Activated T-cell treated with anti-CD3 and anti-CD28 coated beads, Interleukin-2, amount 50 U/mL, for 72 hours (primary cell): ENCODE measurements at places on chromosomes 4 and X.

DNA sequence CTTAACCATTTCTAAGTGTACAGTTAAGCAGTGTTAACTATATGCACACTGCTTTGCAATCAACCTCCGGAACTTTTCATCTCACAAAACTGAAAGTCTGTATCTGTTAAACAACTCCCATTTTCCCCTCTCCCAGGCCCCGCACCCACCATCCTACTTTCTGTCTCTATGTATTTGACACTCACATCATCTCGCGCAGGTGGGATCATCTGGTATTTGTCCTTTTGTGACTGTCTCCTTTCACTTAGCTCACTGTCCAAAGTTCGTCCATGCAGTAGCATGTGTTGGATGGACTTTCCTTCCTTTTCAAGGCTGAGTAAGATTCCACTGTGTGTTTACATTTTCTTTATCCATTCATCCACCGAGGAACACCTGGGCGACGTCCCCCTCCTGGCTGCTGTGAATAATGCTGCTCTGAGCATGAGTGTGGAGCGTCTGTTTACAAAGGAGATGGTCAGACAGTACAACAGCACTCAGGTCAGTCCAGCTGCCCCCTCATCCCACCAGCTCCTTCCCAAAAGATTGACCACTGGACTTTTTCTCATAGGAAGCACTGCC is 39.8 kb downstream of the DCTD start:
- no peak for DNase-seq

DNA sequence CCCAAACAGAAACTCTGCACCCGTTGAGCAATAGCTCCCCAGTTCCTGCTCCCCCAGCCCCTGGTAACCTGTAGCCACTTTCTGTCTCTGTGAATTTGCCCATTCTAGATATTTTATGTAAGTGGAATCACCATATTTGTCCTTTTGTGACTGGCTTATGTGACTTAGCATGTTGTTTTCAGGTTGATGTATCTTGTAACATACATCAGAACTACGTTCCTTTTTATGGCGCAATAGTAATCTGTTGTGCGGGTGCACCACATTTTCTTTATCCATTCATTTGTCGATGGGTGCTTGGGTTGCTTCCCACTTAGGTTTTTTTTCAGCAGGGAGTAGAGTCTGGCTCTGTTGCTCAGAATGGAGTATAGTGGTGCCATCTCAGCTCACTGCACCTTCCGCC is 6.6 kb upstream of the PDZD4 start:
- DNase-seq, result no peak

GRCh38 chrX:41759817-41760216 is 35.8 kb downstream of the GPR82 start:
- DNase-seq, result peak; percentile 13

- no peak for DNase-seq
Observed at GRCh38 chr4:77930876-77931275, 68.2 kb downstream of the MRPL1 start.

DNA sequence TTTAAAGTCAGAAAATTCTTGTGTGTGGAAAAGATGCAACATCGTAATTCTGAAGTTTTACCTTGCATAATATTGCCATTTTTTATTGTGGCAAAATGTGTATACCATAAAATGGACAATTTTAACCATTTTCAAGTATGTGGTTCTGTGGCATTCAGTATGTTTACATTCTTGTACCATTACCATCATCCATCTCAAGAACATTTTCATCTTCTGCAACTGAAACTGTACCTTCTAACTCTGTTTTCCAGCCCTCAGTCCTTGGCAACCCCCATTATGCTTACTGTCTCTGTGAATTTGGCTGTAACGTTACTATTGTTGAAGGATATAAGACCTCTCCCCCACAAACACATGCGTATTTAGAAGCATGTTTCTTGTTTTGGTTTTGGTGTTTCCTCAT is 123.2 kb downstream of the BMPR1B start:
- DNase-seq, result no peak

GRCh38 chr4:165737309-165737972 is 135.6 kb upstream of the TLL1 start:
- DNase-seq, result no peak

- DNase-seq, result no peak
Observed at GRCh38 chr4:78625073-78625472, 73.5 kb downstream of the ANXA3 start.

DNA sequence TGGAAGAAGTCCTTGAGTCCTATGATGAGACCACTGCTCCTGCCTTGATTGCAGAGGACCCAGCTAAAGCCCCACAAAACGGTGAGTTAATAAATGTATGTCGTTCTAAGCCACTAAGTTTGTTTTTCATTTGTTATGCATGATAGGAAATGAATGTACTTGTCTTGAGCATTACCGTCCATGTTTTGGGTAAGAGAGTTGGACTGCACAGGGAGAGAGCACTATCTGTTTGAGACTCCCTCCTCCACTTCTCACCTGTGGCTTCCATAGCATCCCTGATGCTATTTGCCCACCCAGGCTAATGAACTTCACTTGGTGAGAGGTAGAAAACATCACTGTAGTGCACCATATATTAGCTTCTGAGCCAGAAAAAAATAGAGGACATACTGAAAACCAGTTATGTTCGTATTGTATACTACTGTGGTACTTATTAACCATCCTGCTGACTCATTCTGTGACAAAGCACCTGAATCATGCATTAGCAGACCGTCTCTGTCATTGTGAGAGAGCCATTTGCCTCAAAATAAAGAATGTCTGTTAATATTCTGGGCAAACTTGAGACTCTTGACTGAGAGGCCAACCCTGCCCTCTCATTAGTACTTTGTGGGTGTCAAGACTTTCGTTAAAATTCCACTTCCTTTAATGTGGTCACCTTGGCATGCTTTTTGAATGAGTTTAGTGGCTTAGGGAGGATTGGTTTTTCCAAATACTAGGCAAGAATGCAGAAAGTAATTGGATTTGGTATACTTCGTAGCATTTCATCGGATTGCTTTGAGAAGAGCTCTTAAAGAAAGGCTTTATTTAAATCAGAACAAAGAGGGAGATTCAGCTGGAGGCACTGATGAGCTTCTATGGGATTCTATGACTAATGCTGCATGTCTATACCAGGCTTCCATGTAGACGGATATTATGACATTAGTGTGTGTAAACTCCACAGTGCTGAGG is 99.3 kb upstream of the GRPR start:
- no peak for DNase-seq

DNA sequence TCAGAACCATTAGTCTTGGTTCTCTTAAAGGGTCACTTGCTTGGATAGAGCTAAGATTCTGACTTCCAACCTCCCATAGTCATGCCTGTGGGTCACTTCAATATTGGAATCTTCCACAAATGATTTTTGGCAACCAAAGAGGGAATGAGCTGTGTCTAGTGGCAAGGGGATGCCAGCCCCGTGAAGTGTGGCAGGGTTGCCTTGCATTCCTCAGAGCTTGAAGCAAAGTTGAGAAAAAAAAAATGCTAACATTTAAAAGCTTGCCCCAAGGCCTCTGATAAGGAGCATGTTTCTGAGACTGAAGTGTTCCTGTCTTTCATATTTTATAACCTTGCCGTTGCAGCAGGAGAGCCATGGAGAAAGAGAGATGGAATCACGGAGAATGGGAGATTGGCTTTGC is 120.2 kb downstream of the PAPSS1 start:
- DNase-seq, result no peak

DNA sequence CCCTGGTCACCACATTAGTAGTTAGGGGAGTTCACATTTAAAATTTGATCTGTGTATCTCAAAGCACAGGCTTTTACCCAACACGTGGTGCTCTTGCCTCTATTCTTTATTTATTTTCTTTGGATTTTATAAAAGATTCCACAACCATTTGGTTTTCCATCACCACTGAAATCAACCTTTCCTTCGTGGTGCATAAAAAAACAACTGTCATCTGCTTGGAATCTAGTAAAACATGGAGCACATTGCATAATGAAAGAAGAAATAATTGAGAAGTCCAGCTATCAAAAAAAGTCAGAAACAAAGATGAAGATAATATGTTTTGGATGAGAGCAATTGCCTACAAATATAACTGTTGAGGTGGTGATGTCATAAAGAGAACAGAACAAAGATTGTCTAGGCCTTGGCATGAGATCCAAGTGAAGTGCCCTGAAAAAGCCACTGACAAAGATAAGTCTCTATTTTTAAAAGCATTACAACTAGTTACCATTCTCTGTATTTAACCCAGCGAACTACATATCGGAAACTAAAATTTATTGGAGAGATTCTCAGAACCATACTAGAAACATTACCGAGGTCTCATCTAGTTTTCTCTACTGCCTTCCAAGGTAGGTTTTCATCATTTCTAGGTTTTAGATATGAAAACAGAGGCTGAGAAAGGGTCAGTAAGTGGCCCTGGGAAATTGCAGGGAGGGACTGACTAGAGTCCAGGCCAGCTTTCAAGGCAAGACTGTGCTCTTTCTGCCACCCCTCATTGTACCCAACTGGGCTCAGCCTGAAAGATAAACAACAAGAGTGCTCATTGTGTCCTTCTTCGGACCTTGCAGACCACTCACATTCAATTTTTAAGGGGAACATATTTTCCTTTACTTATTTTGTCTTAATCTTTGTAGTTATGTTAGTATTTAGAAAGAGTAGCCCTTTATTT is 127.3 kb downstream of the MAD2L1 start:
- DNase-seq, result no peak

DNA sequence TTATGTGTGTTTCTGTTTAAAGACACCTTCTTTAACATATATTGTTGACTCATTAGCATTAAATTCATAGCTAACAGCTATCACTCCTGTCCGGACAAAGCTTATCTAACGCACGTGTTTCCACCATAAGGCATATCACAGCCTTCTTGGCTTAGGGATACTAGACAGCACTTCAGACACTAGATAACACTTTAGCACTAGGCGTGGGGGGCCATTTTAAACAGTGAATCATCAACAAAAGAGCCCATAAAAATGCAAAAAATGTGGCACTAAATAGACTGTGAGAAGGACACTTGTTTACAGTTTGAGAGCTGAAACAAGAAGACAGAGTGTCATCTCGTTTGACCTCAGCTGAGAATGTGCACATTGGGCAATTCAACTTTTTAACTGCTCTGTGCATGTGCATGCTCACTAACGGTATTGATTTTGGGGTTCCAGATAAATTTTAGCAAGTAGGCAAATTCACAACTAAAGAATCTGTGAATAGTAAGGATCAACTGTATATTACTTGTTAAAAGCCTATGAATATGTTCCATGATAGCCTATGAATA is 58.9 kb upstream of the RAI2 start:
- no peak for DNase-seq

- no peak for DNase-seq
Observed at GRCh38 chrX:652341-652741, 21.8 kb downstream of the SHOX start.

DNA sequence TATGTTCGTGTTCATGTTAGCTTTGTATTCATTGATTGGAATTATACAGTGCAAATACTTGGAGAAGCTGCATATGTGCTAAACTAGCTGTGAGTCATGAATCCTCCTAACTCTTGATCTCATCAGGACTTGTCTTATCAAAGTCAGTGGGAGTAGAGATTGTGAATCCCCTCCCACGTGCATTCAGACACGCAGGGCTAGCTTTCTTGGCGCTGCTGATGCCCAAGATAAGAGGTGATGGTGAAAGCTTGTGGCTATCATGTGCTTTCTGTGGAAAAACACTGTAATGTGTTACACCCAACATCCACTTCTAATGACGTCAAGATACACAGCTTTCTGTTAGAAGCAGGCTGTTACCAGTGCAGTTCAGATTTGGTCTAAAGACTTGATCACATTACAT is 348.7 kb upstream of the HAND2 start:
- DNase-seq, result no peak

DNA sequence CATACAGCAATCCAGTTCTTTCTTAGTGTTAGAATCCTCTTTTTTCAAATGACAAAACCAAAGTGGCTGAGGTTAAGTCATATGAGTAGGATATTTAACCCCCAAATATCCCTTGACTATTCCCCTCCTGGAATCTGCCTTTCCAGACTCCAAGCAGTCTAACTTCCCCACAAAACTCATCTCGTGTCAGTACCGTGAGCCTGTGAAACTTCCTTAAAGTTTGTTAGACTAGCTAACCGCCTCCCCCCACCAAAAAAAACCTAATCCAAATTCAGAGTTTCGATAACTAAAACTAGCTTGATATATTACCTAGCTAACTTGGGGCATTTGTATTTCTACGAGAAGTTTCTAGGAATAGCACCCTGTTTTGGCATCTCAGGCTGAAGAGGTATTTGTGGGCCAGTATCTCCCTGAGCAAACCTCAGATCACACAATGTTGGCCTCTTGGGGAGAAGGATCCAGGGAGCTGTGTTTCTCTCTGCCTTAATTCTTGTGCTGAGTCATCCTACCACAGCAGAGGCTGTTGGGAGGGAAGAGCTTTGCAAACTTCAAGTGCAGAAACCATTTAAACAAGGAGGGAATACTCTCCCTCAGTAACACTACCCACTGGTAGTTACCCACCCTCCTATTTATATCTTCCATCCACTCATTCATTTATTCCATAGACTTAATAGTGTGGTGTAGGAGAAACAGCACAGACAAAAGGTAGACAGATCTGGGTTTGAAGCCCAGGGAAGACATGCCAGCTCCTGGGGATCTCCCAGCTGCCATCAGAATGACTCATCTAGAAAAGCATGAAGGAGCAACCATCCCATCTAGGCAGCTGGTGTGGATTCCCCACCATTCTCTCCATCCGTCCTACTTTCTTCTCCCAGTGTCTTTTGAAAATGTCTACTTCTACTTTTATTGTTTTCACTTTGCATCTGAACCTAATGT is 39.3 kb upstream of the TXK start:
- no peak for DNase-seq

- DNase-seq, result no peak
Observed at GRCh38 chr4:82818664-82819662, 20.4 kb upstream of the SCD5 start.

DNA sequence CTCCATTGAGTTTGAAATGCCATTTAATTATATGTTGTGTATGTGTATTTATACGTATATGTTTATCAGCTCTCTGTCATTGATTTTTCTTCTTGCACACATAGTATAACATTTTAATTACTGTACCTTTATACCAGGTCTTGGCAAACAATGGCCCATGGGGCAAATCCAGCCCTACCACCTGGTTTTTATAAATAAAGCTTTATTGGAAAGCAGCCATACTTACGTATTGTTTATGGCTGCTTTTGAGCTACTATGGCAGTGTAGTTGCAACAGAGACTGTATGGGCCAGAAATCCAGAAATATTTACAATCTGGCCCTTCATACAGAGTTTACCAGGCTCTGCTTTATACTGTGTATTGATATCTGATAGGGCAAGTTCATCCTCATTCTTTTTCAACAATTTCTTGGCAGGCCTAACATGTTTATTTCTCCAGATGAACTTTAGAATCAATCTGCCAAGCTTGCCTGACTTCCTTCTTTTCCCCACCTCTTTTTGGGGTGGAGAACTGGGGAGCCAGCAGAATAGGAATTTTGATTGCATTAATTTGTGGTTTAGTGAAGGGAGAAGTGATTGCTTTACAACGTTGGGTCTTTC is 15.8 kb downstream of the DCUN1D4 start:
- no peak for DNase-seq

- DNase-seq, result no peak
Observed at GRCh38 chrX:107935200-107935599, 47.0 kb downstream of the TEX13B start.

- peak; percentile 37 for DNase-seq
Observed at GRCh38 chr4:48138936-48139335, 4.9 kb upstream of the TXK start.
